ENCODE measurements at places on chromosomes 1 and 21.

GRCh38 chr1:170698301-170699275 is 34.7 kb downstream of the PRRX1 start:
- no peak for DNase-seq

DNA sequence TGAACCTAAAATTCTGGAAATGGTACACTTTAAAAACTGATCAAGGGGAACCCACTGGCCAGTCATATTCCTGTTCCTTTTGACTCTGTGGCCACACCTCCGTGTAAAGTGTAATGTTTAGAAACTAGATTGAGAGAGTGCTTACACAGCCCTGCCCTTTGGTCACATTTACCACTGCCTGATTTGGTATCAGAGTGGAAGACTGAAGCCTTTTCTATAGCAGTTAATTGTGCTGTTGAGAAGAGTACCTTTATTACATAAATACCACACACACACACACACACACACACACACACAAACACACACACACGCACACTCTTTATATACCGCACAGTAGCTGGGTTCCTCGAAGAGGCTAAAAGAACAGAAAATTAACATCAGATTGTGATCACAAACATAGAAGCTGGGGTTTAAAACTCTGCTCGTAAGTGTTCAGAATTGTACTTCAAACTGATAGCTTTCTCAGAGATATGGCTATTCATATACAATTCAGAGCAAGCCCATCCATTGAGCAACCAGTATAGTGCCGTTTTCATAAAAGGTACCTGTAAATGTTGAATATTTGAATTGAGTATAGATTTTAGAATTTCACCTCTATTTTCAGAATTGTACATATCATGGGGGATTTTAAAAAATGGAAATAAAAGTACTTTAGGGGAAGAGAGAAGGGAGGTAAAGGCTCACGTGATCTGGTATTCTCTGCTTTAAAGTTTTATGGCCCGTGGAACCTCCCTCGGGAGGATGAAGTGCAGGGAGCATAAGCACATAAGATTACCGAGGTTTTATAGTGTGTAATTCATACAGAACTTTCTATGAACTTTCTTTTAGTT is 37.5 kb downstream of the CAMTA1 start:
- DNase-seq, result no peak

DNA sequence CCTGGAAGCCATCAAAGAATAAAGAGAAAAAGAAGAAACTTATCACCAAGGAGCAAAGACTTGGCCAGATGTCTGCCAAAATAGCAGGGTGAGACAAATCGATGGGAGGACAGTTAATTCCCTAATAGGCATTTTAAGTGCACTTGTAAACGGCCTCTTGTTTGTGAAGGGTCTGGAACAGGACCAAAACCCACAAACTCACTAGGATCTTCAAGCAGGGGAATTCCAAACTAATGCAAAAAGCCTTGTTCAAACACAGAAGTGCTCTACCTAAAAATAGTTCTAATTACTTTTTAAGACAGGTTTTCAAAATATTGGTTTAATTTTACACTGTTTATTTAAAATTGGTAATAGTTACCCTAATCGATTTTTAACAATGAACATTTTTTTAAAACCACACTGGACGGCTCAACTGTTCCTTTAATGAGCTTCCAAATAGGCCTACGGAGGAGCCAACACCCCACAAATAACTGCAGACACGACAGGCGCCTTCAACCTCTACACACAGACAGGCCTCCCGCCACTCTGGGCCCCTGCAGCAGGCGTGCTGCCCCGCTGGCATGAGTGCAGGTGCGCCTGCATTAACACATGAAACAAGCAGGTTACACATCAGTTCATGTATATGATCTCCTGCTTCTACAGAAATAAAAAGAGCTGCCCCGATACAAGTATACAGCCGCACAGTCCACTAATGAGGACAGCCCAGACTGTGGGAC is 15.8 kb downstream of the UBE2G2 start:
- no peak for DNase-seq

DNA sequence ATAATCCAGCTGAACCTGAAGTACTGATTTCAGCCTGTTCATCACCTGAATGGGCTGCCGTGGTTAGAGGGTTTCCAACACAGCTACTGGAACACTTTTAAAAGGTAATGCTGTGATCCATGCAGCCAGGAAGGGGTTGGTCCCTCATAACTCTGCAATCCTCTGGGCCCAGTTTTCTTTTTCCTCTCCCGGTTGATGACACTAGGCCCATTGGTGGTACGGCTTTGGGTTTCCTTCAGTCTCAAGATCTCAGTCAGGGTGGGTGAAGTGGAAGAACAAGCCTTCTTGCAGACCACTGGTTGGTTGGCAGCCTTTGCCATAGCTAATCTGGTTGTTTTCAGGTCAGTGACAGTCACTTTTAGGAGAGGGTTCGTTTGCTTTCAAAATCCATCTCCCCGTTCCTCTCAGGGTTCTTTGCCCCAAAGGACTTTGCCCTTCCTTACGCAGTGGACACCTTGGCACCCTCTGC is 502 bp upstream of the SLC35A3 start:
- DNase-seq, result no peak

DNA sequence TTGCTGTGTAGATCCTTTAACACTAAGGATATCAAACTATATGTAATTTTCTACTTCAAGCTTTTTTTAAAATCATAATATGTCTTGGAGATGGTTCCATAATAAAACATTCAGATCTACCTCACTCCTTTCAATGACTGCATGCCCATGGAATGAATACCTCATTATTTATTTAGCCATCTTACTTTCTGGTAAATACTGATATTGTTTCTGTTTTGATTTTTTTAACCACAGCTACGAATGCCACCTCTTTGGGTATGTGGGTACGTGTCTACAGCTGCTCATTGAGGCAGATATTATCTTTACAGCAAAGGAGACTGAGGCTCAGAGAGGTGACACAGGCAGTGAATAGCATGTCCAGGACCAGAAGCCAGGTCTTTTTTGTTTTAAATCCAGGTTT is 215.7 kb downstream of the ST6GALNAC3 start:
- DNase-seq, result no peak

DNA sequence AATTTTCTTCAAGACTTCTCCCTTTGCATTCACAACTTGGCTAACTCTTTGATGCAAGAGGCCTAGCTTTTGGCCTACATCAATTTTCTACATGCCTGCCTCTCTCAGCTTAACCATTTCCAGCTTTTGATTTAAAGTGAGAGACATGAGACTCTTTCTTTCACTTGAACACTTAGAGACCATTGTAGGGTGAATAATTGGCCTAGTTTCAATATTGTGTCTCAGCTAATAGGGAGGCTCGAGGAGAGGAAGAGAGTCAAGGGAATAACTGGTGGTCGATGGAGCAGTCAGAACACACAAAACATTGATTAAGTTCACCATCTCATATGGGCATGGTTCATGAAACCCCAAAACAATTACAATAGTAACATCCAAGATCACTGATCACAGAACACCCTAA is 225.5 kb downstream of the TPR start:
- DNase-seq, result no peak

GRCh38 chr1:199862047-199862446 is 165.5 kb upstream of the NR5A2 start:
- DNase-seq, result no peak

- DNase-seq, result no peak
These were observed 3.4 kb upstream of the TRIM11 start for GRCh38 chr1:228410015-228410414.

GRCh38 chr1:47548637-47549036 is 110.8 kb downstream of the FOXD2 start:
- no peak for DNase-seq

DNA sequence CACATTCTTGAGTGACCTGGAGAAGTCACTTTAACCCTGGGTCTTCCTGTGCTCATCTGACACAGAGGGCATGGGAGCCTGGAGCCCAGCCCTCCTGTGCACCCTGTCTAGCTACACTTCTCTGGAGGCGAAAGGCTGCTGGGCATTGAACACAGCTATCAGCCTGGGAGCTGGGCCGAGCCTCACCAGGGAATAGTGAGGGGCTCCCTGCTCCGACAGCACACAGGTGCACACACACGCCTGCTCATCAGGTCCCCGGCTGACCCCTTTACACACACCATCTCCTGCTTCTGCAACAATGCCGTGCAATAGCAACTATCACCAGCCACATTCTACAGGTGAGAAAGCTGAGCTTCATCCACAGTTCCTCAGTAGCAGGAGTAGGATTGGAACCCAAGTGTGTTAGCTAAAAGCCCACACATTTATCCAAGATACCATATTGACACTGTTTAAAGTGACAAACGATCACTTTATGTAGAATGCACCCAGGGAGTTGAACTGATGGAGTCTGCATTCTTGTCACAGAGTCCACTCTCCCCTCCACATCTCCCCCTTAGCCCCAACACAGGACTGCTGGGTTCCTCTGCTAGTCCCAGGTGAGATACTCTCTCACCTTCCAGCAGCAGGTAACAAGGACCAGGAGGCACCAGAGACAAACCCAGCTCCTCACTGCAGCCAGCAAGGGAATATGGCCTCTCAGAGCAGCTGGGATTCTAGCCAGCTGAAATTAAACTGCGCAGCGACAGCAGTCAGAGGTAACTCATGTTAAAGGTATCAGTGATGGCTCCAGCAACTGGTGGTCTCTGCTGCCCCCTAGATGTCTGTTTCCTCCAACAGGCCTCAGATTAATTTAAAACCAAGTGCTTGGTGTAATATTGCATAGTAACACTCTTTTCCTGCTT is 18.3 kb upstream of the CAPN8 start:
- peak; percentile 33 for DNase-seq

- no peak for DNase-seq
These were observed 12.8 kb downstream of the TRAPPC10 start for GRCh38 chr21:44024887-44025353.

- DNase-seq, result no peak
These were observed 56.9 kb downstream of the CLSTN1 start for GRCh38 chr1:9766759-9767442.

GRCh38 chr1:199789141-199789540 is 238.4 kb upstream of the NR5A2 start:
- no peak for DNase-seq

DNA sequence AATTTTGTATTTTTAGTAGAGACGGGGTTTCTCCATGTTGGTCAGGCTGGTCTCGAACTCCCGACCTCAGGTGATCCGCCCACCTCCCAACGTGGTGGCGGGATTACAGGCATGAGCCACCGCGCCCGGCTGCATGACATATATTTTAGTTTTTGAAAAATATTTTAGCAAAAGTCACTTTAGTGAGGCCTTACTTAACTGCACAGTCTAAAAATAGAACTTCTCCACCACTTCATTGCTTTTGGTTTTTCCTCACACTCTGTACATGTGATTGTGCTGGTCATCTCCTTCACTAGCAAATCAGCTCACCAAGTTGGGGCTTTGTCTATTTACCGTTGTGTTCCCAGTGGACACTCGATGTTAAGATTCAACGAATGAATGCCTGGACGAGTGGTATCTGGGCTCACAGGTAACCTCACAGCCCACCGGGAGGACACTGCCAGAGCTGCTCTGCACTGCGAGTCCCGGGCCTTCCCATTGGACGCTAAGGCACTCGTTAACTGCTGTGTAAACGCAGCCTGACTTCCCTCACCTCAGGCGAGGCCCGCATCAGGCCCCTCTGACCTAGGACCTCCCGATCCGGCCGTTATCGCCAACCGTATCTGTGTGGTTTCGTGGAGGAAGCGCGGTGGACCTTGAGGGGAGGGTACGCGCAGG is 14.0 kb upstream of the ZNF692 start:
- peak; percentile 32 for DNase-seq

- no peak for DNase-seq
These were observed 131.0 kb upstream of the NRIP1 start for GRCh38 chr21:15195768-15196167.

DNA sequence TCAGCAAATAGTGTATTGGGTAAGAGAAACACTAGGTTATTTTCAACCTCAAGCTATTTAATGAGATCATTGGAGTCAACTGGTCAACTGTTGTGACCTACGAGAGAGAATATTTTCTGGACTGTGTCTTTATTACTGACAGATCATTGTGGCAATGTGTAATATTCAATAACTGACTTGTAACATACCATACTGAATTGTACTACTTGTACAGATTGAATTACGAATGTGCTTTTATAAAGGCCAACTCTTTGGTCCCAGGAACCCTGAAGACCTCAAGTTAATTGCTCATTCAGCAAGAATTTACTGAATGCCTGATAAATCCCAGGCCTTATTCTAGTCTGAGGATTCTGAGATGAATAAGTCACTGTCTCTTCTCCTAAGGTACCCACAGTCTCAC is 56.1 kb upstream of the CAMK1G start:
- no peak for DNase-seq

GRCh38 chr1:73910466-73910865 is 287.5 kb downstream of the LRRIQ3 start:
- no peak for DNase-seq

DNA sequence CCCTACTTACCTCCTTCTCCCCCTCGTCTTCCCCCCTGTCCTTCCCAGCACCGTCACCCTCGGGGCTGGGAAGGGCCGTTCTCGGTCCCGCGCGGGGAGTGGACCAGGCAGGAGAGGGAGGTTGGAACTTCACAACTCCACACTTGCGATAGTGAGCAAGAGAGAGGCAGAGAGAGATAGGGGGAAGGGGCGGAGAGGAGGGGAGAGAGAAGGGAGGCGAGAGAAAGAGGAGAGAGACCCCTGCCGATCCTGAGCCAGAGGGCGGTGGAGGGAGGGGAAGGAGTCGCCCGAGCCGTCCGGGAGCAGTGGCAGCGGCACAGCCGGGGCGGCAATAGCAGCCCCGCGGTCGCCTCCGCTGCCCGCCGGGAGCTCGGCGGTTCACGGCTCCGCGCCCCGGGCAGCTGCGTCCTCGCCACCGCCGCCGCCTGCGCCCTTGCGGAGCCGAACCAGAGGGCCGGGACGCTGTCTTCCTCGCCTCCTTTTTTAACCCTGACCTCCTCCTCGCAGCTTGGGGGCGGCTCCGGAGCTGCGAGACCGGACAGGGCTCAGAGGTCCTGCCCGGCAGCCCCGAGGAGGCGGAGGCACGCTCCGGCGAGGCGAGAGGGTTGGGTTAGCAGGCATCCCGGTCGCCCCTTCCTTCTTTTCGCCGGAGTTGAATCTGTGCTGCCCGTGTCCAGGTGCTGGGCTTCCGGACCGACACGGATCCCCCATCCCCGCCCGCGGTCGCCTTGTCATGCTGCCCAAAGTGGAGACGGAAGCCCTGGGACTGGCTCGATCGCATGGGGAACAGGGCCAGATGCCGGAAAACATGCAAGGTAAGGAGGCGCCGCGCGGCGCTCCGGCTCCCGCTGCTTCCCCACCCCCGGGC is 11.7 kb downstream of the NR5A2 start:
- DNase-seq, result no peak

GRCh38 chr1:159170639-159171038 is 776 bp upstream of the CADM3 start:
- no peak for DNase-seq

DNA sequence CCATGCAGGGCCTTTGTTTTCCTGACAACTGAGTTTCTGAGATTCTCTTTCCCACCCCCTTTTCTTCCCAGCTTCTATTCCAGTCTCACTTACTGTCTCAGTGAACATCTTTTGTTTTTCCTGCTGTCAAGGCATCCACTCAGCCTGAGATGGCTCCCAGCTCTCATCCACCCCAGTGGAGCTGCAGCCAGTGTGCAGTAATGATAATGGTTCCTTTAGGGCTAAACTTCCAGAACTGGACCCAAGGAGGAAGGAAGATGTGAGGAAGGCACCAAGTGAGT is 44.4 kb upstream of the KIRREL1 start:
- DNase-seq, result no peak

- no peak for DNase-seq
These were observed 75.6 kb downstream of the PIGK start for GRCh38 chr1:77143529-77144121.

GRCh38 chr1:246460406-246460805 is 46.7 kb downstream of the SMYD3 start:
- no peak for DNase-seq

Data from activated naive CD8-positive, alpha-beta T cell treated with anti-CD3 and anti-CD28 coated beads, Interleukin-2, amount 50 U/mL, for 16 hours (primary cell).